ENCODE measurements at places on chromosomes 5 and 9.

- DNase-seq, result no peak
These were observed 55.2 kb upstream of the GAS1 start for GRCh38 chr9:87002517-87002916.

GRCh38 chr9:134895567-134895907, 14.9 kb downstream of the FCN2 start:
- no peak for DNase-seq

- no peak for DNase-seq
These were observed 85.7 kb upstream of the FAM169A start for GRCh38 chr5:74951865-74952264.

- DNase-seq, result no peak
These were observed 97.6 kb downstream of the NUDT12 start for GRCh38 chr5:103464835-103465484.

DNA sequence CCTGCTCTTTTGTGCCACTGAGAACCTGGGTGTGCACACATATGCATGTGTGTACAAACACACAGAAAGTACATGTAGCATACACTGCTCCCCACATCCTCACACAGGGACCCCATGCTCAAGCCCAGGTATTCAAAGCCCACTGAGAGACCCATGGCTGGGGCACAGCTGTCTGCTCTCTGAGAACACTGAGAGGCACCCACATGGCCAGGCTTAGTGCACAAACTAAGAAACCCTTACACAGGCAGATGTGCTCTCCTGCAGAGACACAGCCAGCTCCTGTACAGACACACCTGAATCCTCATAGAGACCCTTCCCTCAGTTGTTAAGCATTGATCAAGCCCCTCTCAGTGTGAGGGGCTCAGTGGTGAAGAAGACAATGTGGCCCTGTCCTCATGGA, 92.5 kb downstream of the CACNA1B start:
- no peak for DNase-seq

- no peak for DNase-seq
These were observed 104.5 kb downstream of the HMHB1 start for GRCh38 chr5:143916451-143916850.

DNA sequence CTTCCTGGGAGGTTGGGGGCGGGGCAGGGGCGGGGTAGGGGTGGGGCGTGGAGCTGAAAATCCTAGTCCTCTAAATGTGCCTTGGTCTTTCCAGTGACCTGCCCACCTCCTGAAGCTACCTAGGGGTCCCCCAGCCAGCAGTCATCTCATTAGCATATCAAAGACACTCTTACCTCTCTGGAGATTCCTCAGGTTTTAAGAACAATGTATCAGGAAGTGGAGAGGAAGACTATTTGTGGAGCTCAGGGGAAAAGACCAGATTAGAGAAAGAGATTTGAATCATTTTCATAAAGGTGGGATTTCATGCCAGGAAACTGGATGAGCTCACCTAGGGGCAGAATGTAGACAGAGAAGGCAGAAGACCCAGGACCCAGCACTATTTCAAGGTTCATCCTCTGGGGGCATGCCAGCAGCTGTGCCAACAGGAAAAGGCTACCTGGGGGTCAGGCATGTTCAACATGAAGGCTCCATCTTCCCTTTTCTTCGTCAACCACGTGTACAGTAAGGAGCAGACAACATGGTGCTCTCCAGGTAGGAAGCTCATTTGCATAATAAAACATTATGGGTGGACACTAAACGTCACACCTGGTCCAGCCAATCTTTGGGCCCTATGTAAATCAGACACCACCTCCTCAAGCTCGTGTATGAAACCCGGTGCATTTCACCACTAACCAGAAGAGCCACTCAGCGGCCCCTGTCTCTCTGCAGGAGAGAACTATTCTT, 6.9 kb downstream of the GMCL2 start:
- no peak for DNase-seq

GRCh38 chr5:159092972-159093371, 6.7 kb downstream of the EBF1 start:
- no peak for DNase-seq

DNA sequence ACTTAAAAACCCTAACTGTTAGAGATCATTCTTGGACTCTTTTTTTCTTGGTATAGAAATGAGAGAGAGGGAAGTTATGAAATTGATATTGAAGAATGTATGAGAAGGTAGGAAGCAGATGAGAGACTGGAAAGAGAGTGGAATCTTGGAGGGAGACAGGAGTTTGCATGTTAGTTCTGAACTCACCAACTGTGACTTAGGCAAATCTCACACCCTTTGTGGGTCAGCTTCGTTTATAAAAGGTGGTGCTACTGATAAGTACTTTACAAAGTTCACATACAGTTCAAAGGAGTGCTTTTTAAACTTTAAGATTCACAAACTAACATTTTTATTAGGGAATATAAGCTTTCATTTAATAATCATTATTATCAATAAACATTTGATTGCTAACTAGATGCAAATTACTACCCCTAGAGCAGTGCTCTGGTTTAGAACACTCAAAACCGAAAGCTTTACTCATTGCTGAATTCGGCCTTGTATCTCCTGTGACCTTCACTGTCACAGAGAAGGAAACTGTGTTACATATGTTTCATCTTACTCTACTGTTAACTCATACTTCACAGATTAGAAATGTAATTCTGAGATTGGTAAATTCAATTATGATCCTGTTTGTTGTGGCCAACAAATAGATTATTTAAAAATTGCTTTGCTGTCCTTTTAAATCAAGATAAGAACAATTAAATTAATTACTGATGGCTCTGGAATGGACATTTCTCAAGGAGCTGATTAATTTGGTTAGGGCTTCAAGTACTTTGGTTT, 143.2 kb downstream of the RMI1 start:
- DNase-seq, result no peak

GRCh38 chr9:79015951-79016350, 555.8 kb upstream of the TLE4 start:
- no peak for DNase-seq

DNA sequence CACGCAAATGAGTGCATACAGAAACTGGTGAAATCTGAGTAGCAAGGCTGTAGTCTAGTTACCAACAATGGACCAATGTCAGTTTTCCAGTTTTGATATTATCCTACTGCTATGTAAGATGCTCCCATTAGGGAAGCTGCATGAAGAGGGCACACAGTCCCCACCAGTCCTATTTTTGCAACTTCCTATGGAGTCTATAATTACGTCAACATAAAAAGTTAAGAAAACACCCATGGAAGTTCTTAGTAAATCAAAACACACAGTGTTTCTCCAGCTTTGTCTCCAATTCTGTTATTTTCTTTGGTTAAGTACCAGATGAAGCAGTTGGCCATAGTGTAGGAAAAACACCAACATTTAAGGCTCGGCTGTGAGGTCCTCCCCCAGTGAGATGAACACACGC, 58.7 kb downstream of the FAT2 start:
- DNase-seq, result no peak

Data from GM19239 (cell line).